ENCODE measurements at places on chromosomes 3 and 15.

GRCh38 chr3:37262816-37263393 lies 88.5 kb upstream of the LRRFIP2 start:
- no peak for DNase-seq

- DNase-seq: no peak
These were observed 103.8 kb downstream of the ADCY5 start for GRCh38 chr3:123344907-123345594.

- no peak for DNase-seq
These were observed 36.0 kb downstream of the THBS1 start for GRCh38 chr15:39616731-39617455.

DNA sequence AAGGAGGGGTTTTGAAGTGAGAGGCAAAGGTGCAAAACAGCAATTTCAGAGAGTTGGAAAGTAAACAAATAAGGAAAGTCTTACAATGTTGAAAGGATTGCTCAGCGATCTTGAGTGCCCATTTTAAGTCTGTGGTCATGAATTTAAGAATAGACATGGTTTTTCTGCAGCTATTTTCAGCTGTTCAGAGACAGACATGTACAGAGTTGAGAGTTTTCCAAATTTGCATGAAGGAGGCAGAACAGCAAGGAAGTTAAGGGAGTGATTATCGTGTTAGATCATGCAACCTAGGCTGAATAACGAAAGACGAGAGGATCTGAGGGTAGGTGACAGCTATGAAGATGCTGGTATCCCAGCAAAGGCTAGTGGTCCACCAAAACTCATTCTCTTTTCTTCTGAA lies 37.2 kb downstream of the DET1 start:
- no peak for DNase-seq

- DNase-seq: peak; percentile 85
These were observed 31.0 kb downstream of the POC1A start for GRCh38 chr3:52123106-52123725.

DNA sequence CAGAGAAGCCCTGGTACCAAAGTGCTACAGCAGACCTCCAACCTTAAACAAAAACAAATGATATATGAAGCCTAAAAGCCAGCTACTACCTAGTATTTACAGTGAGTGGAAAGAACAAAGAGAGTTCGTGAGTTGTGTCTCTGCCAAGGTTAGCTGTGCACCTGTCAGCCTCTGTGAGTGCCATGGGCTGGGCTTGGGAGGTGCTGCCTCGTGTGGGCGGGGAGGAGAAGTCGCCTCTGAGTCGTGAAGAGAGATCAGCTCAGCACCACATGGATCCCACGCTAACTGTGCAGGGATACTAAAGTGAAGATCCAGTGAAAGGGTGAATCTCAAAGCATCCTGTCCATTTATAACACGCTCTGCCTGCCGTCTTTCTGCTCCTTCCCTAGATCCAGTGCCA lies 101.9 kb downstream of the CHDH start:
- no peak for DNase-seq

DNA sequence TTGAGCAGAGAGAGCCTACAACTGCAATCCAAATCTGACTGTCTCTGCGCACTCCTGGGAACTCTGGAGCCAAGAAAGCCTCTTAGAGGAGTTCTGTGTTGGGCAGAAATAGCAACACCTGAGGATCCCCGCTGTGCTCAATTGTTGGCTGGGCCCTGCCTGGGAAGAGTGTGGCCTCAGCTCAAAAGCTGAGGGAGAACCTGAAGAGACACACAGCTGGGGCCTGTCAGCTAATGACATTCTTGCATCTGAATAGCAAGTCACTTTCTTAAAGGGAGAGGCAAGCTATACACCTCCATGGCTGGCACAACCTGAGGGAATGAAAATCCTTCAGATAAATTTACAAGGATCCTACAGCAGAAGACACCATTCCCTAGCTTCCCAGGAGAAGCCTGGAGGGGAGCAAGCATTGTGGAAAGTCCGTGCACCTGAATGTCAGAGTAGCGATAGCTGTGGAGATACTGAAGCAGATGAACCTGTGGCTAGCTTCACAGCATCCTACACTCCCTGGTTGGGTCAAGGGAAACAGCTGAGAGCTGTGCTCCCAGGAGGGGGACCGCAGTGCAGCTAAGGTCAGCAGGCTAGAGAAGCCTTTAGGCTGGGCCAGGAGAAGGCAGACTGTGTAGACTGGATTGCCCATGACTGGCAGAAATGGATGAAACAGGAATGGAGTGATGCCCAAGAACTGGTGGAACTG lies 159.9 kb upstream of the PFN2 start:
- no peak for DNase-seq

DNA sequence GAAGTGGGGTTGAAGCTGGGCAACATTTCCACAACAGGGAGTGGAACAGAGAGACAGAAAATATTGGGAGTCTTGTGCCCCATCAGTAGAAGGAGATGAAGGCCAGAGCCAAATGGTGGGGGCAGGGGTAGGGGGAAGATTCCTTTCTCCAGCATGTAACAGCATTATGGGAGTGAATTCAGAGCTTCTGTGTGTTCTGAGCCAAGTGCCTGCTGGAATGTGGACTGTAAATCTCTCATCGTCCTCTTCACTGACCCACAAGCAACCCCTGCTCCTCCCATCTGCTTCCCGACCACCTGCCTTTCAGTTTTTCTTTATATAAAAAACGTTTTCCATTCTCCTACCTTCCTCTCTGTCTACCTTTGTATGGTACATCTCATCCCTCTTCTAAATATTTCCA lies 344.2 kb upstream of the TPRG1 start:
- DNase-seq: no peak

GRCh38 chr3:153903430-153903829 lies 217.8 kb upstream of the ARHGEF26 start:
- no peak for DNase-seq

DNA sequence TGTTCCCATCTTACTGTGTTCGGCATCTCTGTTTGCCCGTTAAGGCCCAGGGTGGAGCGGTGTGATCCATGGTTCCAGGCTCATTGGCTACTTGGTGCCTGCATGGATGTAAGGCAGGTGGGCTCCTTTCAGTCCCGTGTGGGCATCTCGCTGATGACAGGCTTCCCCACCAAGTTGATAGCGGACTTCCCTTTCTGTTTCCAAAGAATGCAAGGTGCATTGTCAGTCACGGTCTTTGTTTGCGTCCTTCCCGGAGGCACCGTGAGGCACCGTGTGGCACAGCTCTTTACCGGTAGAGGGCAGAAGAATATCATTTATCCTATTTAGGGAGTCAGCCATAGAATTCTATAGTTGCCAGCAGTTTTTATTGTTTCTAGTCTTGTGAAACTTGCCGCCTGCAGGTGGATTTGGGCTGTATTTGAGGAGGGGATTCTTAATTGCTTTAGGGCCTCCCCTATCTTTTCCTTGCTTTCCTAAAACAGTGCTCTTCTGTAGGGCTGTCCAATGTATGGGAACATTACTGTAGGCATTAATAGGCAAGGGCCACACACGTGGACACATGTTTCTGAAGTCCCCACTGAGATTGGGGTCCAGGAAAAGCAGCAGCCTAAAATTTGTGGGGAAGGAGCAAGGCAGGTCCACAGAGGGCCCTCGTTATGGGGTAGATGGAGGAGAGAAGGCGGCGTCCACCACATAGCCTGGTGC lies 244.1 kb downstream of the SLCO3A1 start:
- DNase-seq: peak; percentile 57

DNA sequence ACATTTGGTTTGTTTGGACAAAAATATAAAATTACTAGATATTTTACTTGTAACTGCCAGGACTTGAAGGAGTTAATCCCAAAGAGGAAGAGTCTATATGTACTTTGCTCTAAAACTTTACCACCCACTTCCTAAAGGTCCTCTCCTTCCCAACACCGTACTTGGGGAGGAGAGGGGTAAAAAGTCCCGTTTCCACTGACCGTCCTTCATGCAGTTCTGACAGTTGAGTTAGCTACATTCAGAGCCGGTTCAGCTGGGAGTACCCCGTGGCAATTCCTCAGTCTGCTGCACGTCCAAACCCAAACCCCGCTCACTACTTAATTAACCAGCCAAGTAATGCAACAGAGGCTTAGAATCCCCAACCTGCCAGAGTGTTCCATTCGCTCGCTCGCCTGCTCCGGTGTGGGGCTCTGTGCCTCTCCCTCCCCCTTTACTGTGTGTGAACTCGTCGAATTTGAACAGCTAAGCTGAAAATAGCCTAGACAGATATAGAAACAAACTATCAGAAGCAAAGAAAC lies 519.7 kb downstream of the FOXP1 start:
- peak; percentile 78 for DNase-seq

GRCh38 chr3:8911781-8912180 lies 51.5 kb downstream of the RAD18 start:
- DNase-seq: no peak

GRCh38 chr3:50125541-50126286 lies 29.4 kb upstream of the SEMA3F start:
- no peak for DNase-seq

GRCh38 chr3:47440131-47440530 lies 35.6 kb downstream of the SCAP start:
- DNase-seq: no peak

DNA sequence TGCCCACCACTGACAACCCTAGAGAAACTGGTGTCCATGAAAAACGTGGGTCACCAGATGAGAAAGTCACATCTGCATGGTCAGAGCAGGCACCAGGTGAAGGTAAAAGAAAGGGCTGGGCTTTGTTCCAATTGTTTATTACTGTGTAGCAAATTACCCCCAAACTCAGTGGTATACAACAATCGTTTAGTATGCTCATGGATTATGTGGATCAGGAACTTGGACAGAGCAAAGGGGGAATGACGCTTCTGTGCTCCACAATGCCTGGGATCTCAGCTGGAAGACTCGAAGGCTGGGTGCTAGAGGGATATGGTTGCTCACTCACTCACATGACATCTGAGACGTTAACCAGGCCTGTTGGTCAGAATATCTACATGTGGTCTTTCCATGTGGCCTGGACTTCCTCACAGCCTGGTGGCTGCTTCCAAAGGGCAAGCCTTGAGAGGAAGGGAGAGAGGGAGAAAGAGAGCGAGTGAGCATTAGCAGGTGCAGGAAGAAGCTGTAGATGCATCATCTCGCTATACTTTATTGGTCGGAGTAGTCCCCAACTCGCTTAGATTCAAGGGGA lies 44.9 kb downstream of the LPP start:
- DNase-seq: no peak

- DNase-seq: no peak
These were observed 178.6 kb upstream of the TRIM42 start for GRCh38 chr3:140499114-140499757.

- no peak for DNase-seq
These were observed 22.6 kb downstream of the TGFBR2 start for GRCh38 chr3:30628901-30629590.

DNA sequence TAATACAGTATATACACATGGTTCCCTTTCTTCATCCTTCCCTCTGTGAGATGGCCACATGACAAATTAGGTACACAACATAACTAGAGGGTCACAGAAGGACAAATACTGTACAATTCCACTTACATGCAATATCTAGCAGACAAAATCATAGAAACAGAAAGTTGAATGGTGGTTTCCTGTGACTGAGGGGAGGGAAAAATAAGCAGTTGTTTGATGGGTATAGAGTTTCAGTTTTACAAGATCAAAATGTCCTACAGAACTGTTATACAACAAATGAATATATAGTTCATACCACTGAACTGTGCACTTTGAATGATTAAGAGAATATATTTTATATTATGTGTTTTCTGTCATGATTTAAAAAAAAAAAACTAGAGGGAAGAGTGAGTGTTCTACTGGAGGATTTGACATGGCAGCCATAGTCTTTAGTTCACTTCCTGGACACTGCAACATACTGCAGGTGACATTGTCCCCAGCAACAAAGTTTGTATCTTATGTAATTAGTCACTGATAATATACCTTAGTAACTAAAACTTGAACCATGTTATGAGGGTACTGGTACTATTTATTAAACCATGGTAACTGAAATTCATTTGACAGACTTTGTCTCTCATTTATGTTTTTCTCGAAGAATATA lies 37.2 kb downstream of the CCDC54 start:
- DNase-seq: no peak

GRCh38 chr3:71488882-71489281 lies 94.6 kb downstream of the FOXP1 start:
- DNase-seq: no peak

DNA sequence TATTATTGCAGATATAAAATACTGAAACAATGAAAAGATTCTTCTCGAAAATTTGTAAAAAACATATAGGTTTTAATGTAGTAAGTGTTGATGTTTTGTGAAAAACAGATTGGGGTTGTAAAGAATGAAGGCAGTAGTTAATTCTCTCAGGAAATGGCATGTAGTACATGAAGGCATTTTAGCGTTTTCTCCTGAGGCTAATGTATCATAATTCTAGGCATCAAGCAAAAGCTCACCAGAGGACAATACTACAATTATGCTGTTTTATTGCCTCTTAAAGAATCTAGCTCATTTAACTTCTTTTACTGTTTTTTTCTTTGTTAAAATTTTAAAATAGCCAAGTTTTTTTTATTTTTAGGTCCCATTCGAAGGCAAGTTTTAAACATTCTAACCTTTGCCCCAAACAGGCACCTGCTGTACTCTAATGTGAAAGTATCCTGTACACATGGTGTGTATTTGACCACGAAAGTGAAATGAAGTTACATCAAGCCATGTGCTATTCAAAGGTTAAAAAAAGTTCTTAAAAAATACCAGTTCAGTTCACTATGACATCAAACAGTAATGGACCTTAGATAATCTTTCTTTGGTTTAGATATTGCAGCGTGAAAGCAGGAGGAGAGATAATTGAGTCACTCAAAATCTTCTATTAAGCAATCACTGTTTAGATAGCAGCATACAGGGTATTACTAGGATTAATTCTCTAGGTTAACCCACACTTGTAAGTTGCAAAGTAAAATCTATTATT lies 163.6 kb downstream of the ECT2 start:
- DNase-seq: no peak

- DNase-seq: no peak
These were observed 858 bp downstream of the NTRK3 start for GRCh38 chr15:88255484-88256278.

GRCh38 chr15:41489641-41490040 lies 4.0 kb upstream of the ITPKA start:
- DNase-seq: no peak

DNA sequence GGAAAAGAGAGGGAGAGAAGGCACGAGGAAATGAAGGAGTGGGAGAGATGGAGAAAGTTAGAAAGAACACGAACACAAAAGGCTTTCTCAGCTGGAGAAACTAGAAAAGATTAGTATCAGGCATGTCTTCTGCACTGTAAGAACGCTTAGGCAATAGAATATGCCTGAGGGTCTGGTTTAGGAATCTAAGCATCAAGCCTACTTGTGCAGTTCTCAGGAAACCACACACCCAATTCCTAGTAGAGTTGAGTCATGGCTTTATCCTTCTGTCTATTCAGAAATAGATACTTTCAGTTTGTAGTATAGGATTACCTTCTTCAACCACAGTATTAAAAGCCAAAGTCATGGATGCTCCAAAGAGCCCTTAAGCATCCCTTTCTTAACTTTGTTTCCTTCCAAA lies 969.4 kb downstream of the NTRK3 start:
- DNase-seq: no peak

- no peak for DNase-seq
These were observed 33.5 kb upstream of the ACKR4 start for GRCh38 chr3:132563420-132564069.
